ENCODE measurements at places on chromosomes 3 and 15.

- no peak for DNase-seq
These were observed 65.7 kb downstream of the SYNM start for GRCh38 chr15:99170476-99171065.

DNA sequence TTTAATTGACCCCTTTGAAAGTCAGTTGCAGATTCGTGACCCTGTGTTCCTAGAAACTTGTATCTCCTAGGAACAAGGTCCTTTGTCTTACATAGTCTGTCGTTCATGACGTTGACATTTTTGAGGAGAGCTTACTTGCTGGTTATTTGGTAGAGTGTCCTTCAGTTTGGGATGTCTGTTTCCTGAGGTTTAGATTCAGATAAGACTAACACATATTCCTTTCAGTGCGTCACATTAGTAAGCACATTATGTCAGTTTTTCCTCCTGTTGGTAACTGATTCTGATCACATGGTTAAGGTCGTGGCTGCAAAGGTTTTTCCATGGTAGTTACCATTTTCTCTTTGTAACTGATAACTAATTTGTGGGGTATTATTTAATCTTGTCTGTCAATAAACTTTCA is 80.8 kb downstream of the PCCB start:
- DNase-seq, result no peak

- DNase-seq, result no peak
These were observed 253.1 kb downstream of the CGGBP1 start for GRCh38 chr3:87805670-87806069.

DNA sequence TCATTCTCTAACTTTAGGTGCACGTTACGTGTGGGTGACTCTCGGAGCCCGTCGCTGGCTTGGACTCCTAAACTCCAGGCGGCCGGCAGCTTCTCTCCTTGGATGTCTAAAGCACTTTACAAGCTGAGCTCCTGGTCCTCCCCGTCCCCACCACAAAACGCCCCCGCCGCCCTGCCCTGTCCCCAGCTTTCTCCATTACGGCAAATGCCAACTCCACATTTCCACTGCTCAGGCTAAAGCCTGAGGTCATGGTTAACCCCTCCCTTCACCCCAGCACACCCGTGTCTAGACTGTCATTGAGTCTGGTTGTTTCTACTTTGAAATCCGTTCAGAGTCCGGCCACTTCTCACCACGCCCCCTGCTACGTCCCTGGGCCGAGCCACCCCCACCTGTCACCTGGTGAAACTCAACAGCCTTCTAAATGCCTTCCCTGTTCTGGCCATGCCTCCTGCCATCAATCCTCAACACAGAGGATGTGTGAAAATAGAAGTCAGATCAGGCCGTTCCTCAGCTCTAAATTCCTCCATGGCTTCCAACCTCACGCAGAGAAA is 8.1 kb upstream of the PCSK6 start:
- no peak for DNase-seq

GRCh38 chr3:142839831-142840230 is 49.1 kb downstream of the PCOLCE2 start:
- no peak for DNase-seq

DNA sequence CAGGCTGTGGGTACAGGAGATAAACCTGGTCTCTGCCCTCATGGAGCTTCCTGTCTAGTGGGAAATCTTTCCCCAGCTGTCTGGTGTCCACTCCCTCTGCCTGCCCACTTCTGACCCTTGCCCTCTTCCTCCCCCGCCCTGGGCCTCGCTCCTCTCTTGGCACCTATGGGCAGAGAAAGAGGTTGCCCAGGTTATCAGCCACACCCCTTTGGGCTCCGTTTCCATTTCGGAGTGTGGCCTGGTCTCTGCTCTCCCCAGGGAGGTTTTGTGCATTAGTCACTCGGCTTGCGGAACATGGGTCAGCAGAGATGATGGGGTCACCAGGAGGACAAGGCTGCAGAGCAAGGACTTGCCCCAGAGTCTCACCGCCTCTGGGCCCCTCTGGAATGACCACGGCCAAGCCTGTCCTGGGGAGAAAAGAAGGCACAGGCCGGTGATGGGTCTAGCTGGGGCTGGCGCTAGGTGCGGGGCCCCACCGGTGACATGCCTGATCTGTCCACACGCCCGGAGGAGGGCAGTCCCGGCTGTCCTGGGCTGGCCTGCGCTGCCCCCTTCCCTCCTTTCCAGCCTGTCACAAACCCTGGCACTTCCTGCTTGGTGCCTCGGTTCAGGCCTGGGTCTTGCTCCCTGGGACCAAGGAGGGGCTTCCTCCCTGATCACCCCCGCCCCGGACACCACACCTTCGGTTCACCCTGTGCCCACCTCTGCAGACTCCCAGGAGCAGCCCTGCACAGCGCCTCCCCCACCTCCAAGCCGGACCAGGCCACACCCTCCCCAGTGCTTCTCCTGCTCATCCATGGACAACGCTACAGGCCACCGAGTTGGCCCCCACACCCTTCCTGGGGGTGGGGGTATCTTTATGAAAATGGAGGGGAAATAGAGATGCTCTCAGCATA is 35.6 kb upstream of the MUC4 start:
- DNase-seq, result no peak

- no peak for DNase-seq
These were observed 80.5 kb downstream of the CRTC3 start for GRCh38 chr15:90610190-90610589.

GRCh38 chr3:130662501-130662996 is 84.1 kb downstream of the PIK3R4 start:
- DNase-seq, result no peak

DNA sequence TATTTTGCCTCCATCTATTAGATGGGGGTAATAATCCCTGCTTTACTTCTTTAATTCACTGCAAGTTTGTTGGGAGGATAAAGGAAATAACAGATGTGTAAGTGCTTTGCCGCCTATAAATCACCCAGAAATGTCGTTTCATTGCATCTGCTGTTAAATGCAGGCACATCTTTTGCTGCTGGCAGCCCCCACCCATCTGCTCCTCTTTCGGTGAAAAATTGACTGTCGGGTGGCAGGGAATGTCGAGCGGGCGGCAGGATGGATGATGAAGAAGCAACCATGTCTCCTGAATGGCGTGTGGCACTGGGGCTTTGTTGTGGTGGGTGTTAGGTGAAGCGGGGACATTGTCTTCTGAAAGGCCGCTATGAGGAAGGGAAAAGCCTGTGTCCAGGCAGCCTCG is 543 bp upstream of the REC114 start:
- no peak for DNase-seq

DNA sequence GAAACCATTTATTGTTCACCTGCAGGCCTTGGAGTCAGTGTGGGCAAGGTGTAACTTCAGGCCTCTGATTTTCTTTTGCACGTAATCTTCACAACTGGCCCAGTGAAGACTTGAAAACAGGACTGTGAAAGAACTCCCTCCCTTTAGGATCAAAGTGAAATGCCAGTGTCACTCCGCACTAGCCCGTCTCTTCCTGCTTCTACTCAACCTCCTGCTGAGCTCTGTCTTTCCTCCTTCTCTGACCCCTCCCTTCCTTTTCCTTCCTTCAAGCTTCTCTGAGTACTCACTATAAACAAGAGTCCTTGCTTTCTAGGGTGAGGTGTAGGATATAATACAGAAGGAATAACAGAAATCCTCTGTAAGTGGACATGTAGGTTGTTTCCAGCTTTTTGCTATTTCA is 28.5 kb downstream of the TMEM41A start:
- DNase-seq, result no peak

GRCh38 chr3:24088782-24089181 is 143.7 kb downstream of the NR1D2 start:
- no peak for DNase-seq

DNA sequence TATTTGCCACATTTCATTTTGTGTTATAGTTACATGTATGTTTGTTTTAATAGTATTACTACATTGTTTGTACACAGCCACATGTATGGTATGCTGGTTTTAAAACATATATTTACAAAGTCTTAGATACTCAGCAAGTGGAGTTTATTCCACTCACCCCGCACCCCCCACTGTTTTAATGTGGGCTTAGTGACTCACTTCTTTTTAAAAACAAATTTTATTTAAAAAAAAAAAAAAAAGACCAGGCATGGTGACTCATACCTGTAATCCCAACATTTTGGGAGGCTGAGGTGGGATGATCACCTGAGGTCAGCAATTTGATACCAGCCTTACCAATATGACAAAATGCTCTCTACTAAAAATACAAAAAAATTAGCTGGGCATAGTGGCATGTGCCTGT is 26.9 kb upstream of the TJP1 start:
- DNase-seq, result no peak

DNA sequence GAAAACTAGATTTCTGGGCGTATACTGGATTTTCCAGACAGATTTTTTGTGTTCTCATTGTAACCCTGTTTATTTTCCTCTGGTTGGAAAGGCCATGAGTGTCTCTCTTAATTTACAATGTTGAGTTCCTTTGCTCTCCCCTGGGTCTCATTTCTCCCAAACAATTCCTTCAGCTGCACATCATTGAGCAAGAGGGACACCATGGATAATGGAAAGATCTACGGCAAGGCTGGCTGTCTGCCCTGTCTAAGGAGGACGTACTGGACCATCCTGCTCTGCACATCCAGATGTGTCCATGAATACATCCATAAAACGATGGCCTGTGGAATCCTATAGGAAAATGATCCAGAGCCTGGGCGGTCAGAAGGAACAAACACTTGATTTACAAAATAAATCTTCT is 258.1 kb upstream of the MCTP2 start:
- DNase-seq, result no peak

GRCh38 chr15:52559575-52559974 is 9.3 kb downstream of the ARPP19 start:
- DNase-seq, result no peak

- DNase-seq, result no peak
These were observed 6.9 kb downstream of the GALNT15 start for GRCh38 chr3:16181361-16181760.

- DNase-seq, result no peak
These were observed 550.5 kb upstream of the AGTR1 start for GRCh38 chr3:148146947-148147826.

- DNase-seq, result no peak
These were observed 21.0 kb downstream of the RPSA start for GRCh38 chr3:39427506-39427905.

DNA sequence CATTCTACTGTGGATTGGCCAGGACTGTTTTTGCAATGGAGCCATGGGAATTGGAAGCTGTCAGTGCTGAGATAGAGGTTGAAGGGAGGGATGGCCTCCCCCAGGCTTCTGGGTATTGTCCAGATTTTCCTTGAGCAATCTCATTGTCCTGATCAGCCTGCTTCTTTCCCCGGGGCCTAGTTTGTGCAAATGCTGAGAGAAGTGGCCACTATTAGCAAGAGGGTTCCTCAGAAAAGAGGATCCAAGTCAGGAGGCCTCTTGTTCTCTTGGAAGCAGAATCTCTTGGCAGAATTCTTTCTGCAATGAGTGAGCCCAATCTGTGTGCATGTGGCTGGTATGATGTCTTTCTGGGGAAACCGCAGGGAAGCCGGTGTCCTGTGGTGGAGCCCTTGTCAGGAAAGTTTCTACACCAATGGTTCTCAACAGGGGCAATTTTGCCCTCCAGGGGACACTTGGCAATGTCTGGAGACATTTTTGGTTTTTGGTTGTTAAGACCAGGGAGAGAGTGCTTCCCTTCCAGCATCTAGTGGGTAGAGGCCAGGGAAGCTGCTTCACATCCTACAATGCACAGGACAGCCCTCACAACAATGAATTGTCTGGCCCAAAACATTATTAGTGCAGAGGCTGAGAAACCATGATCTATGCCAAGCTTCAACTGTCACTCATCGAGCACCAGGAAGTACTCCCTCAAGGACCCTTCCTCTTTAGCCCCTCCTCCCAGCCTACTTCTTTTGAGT is 2.0 kb downstream of the LIPC start:
- DNase-seq, result no peak

GRCh38 chr15:33467816-33468163 is 157.0 kb downstream of the RYR3 start:
- DNase-seq, result no peak

DNA sequence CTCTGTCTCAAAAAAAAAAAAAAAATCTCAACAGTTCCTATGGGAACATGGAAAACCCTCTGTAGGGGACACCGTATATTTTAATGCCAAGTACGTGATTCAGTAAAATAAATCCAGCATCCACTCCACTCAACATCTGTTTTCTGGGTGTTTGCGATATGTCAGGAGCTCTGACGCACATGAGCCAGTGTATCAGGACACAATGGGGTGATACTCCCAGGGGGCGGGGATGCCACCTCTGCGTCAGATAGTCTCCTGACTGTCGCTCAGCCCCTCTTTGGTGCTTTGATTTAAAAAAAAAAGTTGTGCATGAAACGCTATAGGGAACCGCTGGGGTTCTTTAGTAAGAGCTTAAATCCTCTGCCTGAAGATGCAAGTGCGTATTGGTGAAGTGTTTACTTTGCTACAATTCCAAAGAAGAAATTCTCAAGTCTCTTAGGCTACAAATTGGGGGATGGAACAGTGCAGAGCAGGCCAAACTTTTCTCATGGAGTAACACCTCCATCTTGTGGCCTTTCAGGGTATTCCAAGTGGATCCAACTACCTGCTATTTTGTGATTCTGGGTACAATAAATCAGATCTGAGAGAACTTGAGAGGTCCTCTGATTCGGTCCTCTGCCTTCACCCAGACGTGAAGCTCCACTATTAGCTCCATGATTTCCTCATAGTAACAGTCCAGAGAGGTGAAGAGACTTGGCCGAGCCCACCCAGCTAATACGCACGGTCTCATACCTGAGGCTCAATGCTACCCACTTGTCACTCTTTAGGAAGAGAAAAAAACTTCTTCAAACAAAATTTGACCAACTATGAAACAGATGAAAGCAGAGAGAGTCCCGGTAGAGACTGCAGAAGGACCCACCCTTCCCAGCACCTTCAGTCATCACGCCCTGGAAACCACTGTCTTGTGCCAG is 9.3 kb upstream of the NR2E3 start:
- peak; percentile 32 for DNase-seq

DNA sequence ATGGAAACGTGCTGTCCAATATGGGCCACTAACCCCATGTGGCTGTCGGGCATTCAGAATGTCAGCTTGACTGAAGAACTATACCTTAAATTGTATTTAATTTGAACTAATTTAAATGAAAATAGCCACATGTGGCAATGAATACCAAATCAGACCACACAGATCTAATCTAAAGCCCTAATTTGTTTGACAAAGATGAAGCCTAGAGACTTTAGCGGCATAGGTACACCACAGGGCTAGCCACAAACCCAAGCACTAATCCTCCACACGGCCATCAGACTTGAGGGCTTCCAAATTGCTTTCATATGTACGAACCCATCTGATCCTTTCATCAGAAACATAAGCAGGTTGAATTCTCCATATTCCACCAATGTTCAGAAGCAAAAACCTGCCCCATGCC is 81.4 kb downstream of the SHQ1 start:
- no peak for DNase-seq

DNA sequence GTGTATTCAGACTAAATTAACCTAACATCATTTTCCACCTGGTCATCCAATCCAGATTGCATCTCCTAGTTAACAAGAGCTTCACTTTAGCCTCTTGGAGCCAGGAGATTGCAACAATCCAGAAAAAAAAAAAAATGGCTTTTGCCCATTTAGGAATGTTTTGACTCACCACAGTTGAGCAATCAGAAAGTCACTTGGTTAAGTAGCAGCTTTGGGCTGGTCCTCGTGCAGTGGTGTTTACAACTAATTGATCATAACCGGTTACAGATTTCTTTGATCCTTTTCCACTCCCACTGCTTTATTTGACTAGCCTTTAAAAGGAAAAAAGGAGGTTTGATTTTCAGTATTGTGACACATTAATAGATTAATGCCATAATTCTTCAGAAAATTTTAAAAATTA is 688.8 kb upstream of the CCDC54 start:
- no peak for DNase-seq

All from CD4-positive, alpha-beta T cell (primary cell).